ENCODE measurements at places on chromosomes 6 and 20.
A peak's percentile ranks its signal among the peaks of the same experiment; 100 is the strongest.

GRCh38 chr6:105817370-105817769 is 268.8 kb upstream of the PRDM1 start:
- DNase-seq = no peak

GRCh38 chr6:145206247-145206907 is 528.9 kb downstream of the EPM2A start:
- DNase-seq = no peak

DNA sequence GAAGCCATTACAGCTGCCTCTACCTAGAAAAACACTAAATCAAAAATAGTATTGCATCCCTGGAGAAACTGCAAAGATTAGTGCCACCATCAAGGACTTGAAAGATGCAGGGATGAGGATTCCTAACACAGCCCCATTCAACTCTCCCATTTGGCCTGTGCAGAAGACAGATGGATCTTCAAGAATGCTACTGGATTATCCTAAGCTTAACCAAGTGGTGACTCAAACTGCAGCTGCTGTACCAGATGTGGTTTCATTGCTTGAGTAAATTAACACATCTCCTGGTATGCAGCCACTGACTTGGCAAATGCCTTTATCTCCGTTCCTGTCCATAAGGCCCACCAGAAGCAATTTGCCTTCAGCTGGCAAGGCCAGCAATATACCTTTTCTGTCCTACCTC is 117.4 kb downstream of the TBC1D32 start:
- DNase-seq = no peak

DNA sequence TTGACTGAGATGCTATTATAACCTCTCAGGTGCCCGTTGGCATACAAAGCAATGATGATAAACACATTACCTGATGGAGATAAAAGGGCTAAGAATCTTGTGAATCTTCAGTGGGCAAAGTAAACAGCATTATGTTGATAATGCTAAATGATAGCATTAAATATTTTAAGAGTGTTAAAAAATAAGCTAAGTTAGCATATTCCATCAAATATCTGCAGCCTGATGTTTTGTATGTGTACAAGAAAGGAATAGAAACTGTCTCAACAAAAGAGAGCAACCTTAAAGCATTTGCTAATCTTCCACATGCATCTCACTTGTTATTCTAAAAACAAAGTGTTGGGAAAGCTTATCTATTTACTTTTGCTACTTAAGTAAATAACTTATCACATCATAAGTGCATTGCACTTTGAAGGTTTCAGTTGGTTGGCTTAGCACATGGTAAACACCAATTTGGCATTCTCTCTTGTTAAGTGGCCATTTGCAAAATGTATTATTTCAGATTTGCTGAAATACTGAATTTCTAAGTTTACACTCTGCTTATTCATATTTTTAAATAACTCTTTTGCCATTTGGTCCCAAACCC is 151.6 kb downstream of the SYNDIG1 start:
- no peak for DNase-seq

DNA sequence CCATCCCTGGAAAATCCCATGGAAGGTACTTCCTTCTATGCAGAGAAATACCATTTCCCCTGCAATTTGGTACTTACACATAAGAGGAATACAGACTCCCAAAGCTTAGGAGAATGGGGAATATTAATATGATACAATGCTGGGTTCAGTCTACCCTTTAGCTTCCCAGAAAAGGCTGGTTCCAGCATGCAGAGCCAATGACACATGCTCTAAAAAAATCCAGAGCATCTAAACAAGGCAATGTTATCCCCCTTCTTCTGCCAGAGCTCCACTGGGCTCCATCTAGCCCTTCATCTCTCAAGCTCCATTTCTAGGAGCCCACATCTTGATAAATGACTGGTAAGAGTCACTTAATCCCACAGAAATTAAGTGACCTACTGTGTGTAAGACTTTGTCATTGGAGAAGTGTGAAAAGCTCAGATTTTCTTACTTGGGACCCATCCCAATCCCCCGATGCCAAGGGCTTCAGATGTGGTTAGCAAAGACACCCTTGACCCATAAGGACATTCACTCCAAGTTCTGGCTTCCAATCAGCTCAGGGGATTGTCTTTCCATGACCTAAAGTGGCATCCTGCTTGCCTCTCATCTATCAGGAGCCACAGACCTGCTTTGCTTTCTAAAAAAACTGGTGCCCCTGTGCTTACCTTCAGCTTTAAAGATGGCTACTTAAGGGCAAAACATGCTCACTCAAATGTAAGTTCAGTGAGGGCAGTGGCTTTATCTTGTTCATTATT is 137.5 kb downstream of the UNC5CL start:
- no peak for DNase-seq

DNA sequence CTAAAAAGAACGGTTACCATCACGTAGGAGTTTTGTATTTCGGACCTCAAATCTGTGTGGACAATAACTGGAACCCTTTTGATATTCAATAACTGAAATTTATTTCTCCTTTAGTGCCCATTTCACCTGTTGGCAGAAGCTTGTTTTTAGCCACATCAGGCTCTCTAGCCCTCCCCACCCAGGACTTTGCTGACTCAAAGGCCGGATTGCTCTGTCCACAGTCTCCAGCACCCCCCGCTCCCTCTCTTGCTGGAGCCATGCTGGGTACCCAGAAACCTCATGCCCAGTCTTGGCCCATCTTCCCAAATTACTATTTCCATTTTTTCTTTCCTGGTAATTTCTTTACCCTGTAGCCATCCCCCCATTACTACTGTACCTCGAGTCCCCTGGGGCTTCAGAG is 55.8 kb upstream of the DUSP22 start:
- DNase-seq = no peak

- DNase-seq = no peak
Observed at GRCh38 chr20:40604416-40604815, 84.6 kb downstream of the MAFB start.

DNA sequence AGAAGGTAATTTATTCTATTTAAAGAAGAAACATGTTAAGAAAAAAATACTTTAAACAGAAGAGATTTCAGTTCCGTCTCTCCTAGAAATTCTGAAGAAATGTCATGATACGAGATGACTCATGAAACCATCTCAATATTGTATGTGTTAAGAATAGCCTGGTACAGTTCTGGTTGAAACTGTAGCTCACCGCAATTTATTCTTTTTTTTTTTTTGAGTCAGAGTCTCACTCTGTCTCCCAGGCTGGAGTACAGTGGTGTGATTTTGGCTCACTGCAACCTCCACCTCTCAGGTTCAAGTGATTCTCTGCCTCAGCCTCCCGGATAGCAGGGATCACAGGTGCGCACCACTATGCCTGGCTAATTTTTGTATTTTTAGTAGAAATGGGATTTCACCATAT is 103.3 kb downstream of the ARHGAP18 start:
- no peak for DNase-seq

- DNase-seq = peak; percentile 93
Observed at GRCh38 chr20:64255361-64256281, at the start of gene PCMTD2. TSS of gene PCMTD2 (plus strand) at chr20:64255748. CDS start at chr20:64259966, 4,218 bp downstream.

DNA sequence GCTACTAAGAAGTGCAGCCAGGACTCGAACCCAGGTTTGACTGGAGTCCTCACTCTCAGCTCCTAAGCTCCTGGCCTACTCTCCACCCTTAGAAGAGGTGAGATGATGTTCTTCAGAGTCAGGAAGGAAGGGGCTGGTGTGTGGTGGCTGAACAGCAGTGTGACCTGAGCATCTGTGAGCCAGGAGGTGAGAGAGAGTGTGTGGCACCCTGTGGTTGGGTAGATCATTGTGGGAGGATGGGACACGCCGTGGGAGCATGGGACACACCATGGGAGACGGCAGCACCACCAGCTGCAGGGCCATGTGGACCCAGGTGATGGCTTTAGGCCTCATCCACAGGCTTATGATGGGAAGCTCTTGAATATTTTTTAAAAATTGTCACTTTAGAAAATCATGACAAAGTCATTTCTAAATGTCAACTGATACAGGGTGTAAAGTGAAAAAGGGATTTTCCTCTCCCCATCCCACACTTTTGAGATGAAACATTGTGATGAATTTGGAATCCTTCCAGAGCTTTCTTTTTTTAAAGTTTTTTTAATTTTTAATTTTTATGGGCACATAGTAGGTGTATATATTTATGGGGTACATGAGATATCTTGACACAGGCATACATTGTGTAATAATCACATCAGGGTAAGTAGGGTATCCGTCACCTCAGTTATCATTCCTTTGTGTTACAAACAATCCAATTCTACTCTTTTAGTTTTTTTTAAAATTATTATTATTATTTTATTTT is 31.6 kb downstream of the SRC start:
- no peak for DNase-seq

- DNase-seq = no peak
Observed at GRCh38 chr6:116424001-116424400, 37.2 kb upstream of the CALHM6 start.

DNA sequence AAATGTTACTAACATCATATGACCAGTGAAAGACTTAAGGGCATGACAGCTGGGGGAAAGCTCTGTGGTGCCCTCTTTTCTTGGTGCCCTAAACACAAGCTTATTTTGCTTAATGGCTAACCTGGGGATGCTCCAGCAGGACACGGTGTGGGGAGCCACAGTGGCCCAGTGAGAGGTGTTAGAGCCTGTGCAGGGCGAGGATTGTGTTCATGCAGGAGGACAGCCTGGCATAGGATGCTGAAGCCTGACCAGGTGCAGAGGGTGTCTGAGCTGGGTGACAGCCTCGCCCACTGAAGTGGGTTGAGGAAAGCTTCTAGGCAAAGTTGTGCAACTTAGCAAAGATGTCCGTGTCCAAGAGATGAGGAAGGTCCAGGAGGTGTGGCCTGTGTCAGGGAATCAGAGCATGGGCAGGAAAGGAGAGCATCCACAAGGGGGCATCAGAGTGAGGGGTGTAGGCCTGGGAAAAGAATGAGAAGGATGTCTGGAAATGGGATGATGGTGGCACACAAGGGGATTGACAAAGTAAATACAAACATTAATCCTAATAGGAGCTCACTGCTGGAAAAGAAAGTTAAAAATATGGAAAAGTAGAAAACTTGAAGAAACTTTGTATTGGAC is 33.9 kb downstream of the SLC17A4 start:
- peak; percentile 30 for DNase-seq

DNA sequence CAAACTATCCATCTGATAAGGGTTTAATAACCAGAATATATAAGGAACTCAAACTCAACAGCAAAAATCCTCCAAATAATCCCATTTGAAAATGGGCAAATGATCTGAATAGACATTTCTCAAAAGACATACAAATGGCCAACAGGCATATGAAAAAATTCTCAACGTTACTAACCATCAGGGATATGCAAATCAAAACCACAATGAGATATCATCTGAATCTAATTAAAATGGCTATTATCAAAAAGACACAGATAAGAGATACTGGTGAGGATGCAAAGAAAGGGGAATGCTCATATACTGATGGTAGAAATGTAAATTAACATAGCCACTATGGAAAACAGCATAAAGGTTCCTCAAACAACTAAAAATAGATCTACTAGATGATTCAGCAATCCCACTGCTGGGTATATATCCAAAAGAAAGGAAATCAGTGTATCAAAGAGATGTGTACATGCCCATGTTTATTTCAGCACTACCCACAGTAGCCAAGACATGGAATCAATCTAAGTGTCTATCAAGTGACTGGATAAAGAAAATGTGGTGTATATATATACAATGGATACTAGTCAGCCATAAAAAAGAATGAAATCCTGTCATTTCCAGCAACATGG is 6.1 kb upstream of the BRD2 start:
- no peak for DNase-seq

DNA sequence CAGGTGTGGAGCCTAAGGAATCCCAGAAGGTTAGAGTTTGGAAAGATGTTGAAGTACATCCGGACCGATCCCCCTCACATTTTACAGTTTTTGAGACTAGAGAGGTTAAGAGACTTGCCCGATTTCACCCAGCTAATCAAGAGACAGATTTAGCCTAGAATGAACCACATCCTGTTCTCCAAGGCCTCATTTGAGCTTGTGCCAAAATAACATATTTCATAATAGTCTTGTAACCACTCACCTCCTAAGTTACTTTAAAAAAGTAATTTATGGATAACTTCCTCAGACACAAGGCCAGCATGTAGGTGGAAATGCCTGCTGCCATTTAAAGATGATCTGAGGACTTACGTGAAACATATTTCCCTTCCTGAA is 39.8 kb upstream of the ARHGAP18 start:
- no peak for DNase-seq

DNA sequence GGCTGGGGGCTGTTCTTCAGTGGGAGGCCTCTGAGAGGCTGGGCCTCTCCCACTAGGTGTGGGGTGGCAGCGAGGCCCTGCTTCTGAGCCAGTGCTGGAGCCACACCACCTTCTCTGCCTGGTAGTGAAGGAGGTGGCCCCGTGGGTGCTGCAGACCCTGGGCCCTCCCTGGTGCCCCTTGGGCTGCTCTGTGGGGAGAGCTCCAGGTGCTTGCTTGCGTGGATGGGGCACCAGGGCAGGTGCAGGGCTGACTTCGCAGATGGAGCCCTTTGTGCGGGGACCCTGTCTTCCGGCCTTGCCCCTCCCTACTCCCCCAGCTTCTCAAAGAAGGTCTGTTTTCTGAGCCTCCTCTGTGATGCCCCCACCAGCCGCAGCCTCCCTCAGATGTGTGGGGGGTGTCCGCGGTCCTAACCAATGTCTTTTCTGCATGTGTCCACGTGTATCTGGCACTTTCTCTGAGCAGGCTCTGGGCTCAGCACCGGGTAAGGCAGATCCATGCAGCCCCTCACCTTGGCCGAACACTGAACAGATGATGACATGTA is 17.2 kb upstream of the MYT1 start:
- DNase-seq = no peak

- DNase-seq = no peak
Observed at GRCh38 chr6:115441651-115442050, 619.0 kb downstream of the FRK start.

DNA sequence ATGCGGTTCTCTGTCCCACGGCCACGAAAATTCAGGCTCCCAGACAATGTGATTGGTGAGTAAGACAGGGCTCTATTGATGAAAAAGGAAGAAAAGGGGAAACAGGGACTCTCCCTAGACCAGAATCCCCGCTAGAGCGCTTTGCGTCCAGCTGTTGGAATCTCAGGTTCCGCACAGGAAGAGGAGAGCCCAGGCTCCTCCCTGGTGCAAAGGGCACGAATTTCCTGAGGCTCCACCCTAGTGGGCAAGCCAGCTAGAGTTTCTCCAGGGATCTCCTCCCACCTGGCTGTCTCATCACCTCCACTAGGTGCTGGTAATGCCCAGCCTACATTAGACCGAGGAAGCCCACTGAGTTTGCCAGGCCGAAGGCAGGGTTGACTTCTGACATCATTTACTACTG is 135.9 kb upstream of the SOX4 start:
- no peak for DNase-seq

- DNase-seq = no peak
Observed at GRCh38 chr20:22795871-22796270, 211.5 kb upstream of the FOXA2 start.

DNA sequence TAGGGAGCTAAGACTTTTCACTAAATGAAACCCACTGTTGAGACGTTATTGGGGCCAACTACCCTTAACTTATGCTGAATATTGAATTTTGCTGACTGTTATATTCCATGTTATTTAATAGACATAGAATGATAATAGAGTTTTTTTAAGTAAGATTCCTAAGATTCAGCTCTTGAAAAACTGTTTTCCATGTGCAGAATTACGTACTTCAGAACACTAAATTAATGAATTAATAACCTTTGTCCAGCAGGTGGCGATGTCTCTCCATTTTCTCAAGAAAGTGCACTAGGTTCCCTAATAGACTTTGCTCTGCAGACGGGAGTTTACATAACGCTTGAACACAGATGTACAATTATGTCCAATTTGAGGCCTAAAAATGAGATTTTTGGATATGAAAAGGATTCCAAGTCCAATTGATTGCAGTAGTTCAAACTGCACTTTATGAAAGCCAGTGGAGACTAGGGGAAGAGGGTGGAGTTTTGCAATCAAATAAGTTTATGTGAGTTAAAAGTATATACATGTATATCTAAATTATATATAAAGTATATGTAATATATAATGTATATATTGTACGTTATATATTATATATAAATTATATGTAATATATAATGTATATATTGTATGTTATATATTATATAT is 282.1 kb downstream of the UST start:
- peak; percentile 77 for DNase-seq
